Psoas muscle (tissue), 8 donors: ENCODE measurements at places on chromosomes 1 and 21. TPM values are rescaled to one million over a fixed set of nuclear protein-coding genes. Genes with fewer than 3 reads are reported as not detected.

Gene C1orf52
- 11.1 TPM for total RNA-seq

Gene MAP10
- total RNA-seq: 4.0 TPM

Gene CCDC190
- total RNA-seq: not detected

Gene NTPCR
- total RNA-seq: 68.8 TPM

Gene GBP1
- total RNA-seq: 3.9 TPM

Gene C2CD4D
- total RNA-seq: not detected

Gene NHLH1
- not detected for total RNA-seq

Gene OR2W3
- total RNA-seq: not detected

Gene PADI1
- total RNA-seq: not detected

Gene KRTAP6-2
- total RNA-seq: not detected

Gene MX2
- 3.1 TPM for total RNA-seq

Gene GBP6
- total RNA-seq: 0.10 TPM

Gene HPDL
- total RNA-seq: 2.6 TPM

Gene ZYG11A
- not detected for total RNA-seq

Gene C1orf87
- not detected for total RNA-seq

Gene CTSK
- total RNA-seq: 6.3 TPM

Gene RNF220
- 61.1 TPM for total RNA-seq

Gene OLFML2B
- 6.2 TPM for total RNA-seq

Gene C1QA
- total RNA-seq: 36.8 TPM

Gene FAM3B
- not detected for total RNA-seq

Gene LORICRIN
- not detected for total RNA-seq

Gene RBM11
- total RNA-seq: not detected

Gene IBA57
- 11.3 TPM for total RNA-seq

Gene PBXIP1
- total RNA-seq: 149 TPM

Gene DNAI4
- total RNA-seq: 5.9 TPM

Gene PADI2
- 956 TPM for total RNA-seq

Gene SPAG17
- total RNA-seq: not detected

Gene KLHDC7A
- total RNA-seq: not detected

Gene TEX38
- total RNA-seq: not detected

Gene GBP4
- total RNA-seq: 9.7 TPM

Gene OR2T35
- total RNA-seq: not detected

Gene AKR7A2
- total RNA-seq: 30.3 TPM

Gene SASS6
- 1.5 TPM for total RNA-seq

Gene DCAF6
- total RNA-seq: 396 TPM

Gene FLAD1
- total RNA-seq: 24.5 TPM

Gene CCDC30
- 0.95 TPM for total RNA-seq

Gene DCDC2B
- total RNA-seq: not detected

Gene TNFAIP8L2
- total RNA-seq: 0.58 TPM

Gene UBL4B
- total RNA-seq: not detected

Gene RAB25
- total RNA-seq: not detected

Gene F5
- total RNA-seq: not detected

Gene VTCN1
- total RNA-seq: not detected

Gene CTSE
- total RNA-seq: 0.20 TPM

Gene BEND5
- total RNA-seq: 3.3 TPM

Gene ILDR2
- total RNA-seq: 0.14 TPM

Gene RNU1-3
- total RNA-seq: 4,558 TPM

Gene BEST4
- not detected for total RNA-seq
